Esophagus squamous epithelium (tissue), 5 donors: ENCODE measurements at places on chromosomes 2 and 18.

GRCh38 chr2:43040084-43040854 lies 186.1 kb downstream of the ZFP36L2 start:
- no peak for DNase-seq

- DNase-seq = no peak
Measured at GRCh38 chr18:22846088-22846683, 86.9 kb upstream of the RBBP8 start.

- no peak for DNase-seq
Measured at GRCh38 chr2:151280271-151280670, 9.2 kb downstream of the NMI start.

DNA sequence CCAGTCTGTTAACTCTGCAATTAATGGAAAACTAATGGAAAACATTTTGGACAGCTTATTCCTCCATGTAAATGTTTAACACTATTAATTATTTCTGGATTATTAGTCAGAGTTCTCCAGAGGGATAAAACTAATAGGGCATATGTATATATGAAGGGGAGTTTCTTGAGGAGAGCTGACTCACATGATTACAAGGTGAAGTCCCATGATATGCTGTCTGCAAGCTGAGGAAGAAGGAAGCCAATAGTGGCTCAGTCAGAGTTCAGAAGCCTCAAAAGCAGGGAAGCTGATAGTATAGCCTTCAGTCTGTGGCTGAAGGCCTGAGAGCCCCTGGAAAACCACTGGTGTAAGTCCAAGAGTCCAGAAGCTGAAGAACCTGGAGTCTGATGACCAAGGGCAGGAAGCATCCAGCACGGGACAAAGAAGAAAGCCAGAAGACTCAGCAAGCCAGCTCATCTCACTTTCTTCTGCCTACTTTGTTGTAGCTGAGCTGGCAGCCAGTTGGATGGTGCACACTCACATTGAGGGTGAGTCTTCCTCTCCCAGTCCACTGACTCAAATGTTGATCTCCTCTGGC lies 136.0 kb downstream of the PTH2R start:
- no peak for DNase-seq

DNA sequence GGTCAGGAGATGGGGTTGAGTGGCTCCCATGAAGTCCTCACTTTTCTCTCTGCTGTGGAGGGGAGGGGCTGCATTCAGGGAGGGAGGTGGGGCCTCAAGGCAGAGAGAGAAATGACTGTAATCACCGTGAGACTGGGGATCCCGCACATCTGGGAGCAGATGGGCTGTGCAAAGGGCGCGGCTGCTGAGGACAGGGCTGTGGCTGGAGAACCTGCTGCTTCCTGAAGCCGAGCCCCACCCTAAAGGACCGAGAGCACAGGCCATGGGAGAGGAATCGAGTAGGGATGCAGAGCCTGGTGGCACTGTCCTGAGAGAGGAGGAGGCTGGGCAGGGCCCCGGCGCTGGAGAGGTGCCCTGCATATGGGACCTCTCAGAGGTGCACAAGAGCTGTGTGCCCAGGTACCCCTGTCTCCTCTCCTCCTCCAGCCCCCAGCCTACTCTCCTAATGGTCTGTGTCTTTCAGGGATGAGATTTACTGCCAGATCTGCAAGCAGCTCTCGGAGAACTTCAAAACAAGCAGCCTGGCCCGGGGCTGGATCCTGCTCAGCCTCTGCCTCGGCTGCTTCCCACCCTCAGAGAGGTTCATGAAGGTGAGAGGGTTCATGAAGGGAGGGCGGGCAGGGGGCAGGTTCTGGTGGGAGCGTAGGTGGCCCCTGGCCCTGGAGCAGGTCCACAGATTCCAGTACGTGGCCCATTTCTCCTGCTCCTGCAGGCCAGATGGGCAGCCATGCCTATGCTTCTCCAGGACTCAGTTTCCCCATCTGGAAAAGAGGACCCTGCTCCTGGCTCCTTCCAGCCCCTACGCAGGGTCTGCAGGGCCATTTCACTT lies 25.9 kb upstream of the GPR17 start:
- DNase-seq = no peak

DNA sequence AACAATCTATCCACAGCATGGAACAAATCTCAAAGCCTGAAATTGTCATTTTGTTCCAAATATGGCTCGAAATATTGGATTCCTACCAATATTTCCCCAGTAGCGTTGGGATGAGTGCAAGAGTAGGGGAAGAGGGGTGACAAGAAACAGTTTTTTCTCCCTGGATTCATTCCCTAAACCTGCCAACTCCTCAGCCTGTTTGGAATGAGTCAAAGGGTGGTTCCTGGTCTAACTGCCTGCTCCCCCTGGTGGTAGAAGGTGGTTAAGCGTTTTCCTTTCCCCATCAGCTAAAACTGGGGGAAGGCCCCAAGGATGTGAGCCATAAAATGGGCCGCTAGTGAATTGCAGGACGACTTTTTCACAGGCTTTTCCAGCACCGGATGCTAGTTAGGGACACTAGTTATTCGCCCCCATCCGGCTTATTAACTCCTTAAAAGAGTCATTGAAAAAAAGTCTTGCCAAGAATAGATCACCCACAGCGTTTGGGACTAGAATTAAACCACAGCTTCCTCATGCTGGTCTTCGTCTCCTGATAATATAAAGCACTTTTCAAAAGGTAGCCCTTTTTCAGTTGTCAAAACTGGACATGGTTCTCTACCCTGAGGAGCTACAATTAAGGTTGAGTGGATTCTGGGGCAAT lies 72.5 kb downstream of the DHRS9 start:
- no peak for DNase-seq

GRCh38 chr2:173472112-173472511 lies 117.4 kb downstream of the CDCA7 start:
- no peak for DNase-seq

DNA sequence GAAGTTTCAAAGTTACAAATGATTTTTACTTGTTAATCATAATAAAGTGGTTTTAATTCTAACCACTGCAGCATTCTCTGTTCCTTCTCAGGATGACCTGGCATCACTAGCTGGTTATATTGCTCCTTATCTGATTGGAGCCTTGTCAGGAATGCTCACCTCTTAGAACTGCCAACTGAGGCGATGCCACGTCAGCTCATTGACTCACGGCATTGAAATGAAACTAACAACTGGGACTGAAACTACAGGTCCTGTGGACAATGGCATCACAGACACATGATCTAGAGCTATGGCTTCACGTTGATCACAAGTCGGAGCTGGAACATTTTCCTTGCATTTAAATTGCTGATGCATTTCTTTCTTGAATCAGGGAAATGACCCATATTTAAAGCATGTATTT lies 54.9 kb upstream of the MAP2 start:
- DNase-seq = no peak

- DNase-seq = no peak
Measured at GRCh38 chr2:19860022-19860421, 41.8 kb downstream of the TTC32 start.

GRCh38 chr2:159584796-159585195 lies 31.6 kb downstream of the BAZ2B start:
- no peak for DNase-seq
